Testis (tissue), 5 donors: ENCODE measurements at places on chromosomes 11 and 22. TPM values are rescaled to one million over a fixed set of nuclear protein-coding genes. Genes with fewer than 3 reads are reported as not detected.

TSKU gene
- total RNA-seq, result 30.2 TPM

ZNRD2 gene
- 67.7 TPM for total RNA-seq

DNA sequence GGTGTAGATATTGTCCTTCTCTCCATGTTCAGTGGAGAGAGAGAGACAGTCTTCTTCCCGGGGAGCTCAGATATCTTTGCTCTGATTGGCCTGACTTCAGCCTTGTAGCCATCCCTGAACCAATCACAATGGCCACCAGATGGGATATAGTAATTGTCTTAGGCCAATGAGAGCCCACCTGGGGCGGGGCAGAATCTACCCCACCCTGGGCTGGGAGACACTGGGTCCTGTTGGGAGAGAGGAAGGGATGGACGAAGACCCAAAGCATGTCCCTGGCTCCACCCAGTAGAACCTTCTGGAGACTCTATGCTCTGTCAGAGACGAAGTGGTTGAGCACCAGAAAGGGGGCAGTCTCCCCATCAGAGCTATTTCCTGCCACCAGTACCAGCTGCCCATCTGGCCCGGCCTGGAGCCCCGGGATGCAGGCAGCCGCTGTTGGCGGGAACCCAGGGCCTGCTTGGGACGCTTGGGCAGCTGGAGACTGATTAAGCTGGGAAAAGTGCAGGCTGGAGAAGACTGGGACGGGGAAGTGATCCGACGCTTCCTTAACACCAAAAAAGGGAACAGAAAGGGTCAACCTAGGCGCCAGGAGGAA, 31.6 kb upstream of the CBX7 start:
- peaks cover 9% of the 10 kb centered on the region for H3K4me1 ChIP-seq
- no peaks in the 10 kb centered on the region for H3K27me3 ChIP-seq
- H3K4me3 ChIP-seq, result no peak overlapping the region
- DNase-seq, result peak; percentile 48

- peaks cover 13% of the 10 kb centered on the region for H3K4me1 ChIP-seq
- no peaks in the 10 kb centered on the region for H3K27me3 ChIP-seq
- H3K27ac ChIP-seq, result no peak overlapping the region
- no peaks in the 10 kb centered on the region for H3K36me3 ChIP-seq
Observed at GRCh38 chr11:119584193-119585042, 144.6 kb downstream of the NECTIN1 start.

GRCh38 chr11:61071208-61071681, 31.0 kb upstream of the CD5 start:
- H3K4me1 ChIP-seq, result peaks cover 32% of the 10 kb centered on the region
- DNase-seq, result no peak
- H3K36me3 ChIP-seq, result no peaks in the 10 kb centered on the region
- H3K27ac ChIP-seq, result peak overlapping the region; percentile 93

GRCh38 chr22:38305471-38306448, 11.5 kb downstream of the CSNK1E start:
- H3K4me3 ChIP-seq, result no peak overlapping the region
- DNase-seq, result no peak
- no peaks in the 10 kb centered on the region for H3K27me3 ChIP-seq
- peaks cover 32% of the 10 kb centered on the region for H3K4me1 ChIP-seq
- no peaks in the 10 kb centered on the region for H3K36me3 ChIP-seq
- H3K27ac ChIP-seq, result no peak overlapping the region

DNA sequence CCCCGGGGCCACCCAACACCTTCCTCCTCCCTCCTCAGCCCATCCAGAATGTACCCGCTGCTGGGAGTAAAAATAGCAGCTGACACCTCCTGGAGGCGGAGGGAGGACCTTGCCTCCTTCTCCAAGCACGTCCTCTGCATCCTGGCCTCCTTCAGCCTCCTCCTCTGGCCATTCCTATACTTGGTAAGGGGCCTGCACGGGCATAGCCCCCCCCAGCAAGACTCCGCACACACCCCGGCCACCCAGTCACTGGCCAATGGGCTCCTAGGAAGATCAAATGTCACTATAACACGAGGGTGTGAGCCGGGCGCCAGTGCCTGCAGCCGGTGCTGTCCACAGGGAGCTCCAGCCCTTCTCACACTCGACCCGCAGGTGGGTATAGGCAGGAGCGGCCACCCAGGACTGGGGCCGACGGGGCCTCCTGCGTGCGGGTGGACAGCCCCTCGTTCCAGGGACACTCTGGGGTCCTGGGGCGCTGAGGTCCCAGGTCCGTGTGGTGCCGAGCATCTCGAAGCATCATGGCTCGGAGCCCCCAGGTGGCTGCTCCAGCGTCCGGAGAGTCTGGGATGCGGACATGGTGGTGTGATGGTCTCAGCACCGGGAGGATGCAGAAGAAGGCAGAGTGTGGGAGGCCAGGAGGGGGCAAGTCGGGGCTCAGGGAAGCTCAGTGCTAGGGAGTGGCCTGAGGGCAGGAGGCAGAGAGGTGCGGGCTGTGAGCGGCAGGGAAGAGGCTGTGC, at the start of gene TNNT3:
TSS of gene TNNT3 (plus strand) at position 313 of the 737 bp plus-strand sequence. CDS start 3,172 bp downstream, outside the sequence.
- no peaks in the 10 kb centered on the region for H3K27me3 ChIP-seq
- no peak for DNase-seq
- H3K27ac ChIP-seq, result no peak within 1 kb of the TSS
- no peaks in the 10 kb centered on the region for H3K36me3 ChIP-seq
- no peak within 1 kb of the TSS for H3K4me3 ChIP-seq

DNA sequence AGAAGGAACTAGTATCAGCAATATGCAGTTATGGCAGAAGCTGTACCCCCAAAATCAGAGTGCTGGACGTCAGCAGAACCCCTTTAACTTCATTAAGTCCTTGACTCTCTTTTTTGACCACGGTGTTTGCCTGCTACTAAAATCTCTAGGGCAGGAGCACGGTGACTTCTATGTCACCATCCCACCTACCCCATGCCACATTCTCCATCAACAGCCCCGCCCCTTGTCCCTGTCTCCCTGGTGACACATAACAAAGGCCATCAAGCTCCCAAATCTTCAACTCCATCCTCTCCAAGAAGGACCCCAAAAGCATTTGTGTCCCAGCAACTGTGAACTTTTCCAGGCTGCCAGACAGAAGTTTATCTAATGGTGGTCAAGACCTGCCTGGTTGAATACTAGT, 894 bp downstream of the ADA2 start:
- no peaks in the 10 kb centered on the region for H3K36me3 ChIP-seq
- no peak for DNase-seq
- H3K27me3 ChIP-seq, result no peaks in the 10 kb centered on the region

GRCh38 chr11:77457340-77457739, 16.6 kb downstream of the PAK1 start:
- no peaks in the 10 kb centered on the region for H3K36me3 ChIP-seq
- no peaks in the 10 kb centered on the region for H3K4me1 ChIP-seq
- H3K27ac ChIP-seq, result no peak overlapping the region
- H3K4me3 ChIP-seq, result no peak overlapping the region

GRCh38 chr11:125943661-125944349, 2.0 kb upstream of the VSIG10L2 start:
- H3K27me3 ChIP-seq, result no peaks in the 10 kb centered on the region
- H3K36me3 ChIP-seq, result no peaks in the 10 kb centered on the region
- no peak overlapping the region for H3K27ac ChIP-seq
- no peak for DNase-seq
- H3K4me3 ChIP-seq, result no peak overlapping the region
- H3K4me1 ChIP-seq, result no peaks in the 10 kb centered on the region

- no peak overlapping the region for H3K27ac ChIP-seq
- H3K27me3 ChIP-seq, result no peaks in the 10 kb centered on the region
- H3K36me3 ChIP-seq, result no peaks in the 10 kb centered on the region
- H3K4me3 ChIP-seq, result no peak overlapping the region
- DNase-seq, result no peak
- H3K4me1 ChIP-seq, result peaks cover 6% of the 10 kb centered on the region
Observed at GRCh38 chr11:47348859-47349258, 3.6 kb downstream of the MYBPC3 start.

GRCh38 chr11:45365961-45366618, 79.9 kb upstream of the SYT13 start:
- no peak overlapping the region for H3K27ac ChIP-seq
- H3K4me1 ChIP-seq, result peaks cover 3% of the 10 kb centered on the region
- H3K36me3 ChIP-seq, result no peaks in the 10 kb centered on the region
- no peaks in the 10 kb centered on the region for H3K27me3 ChIP-seq
- no peak overlapping the region for H3K4me3 ChIP-seq

GRCh38 chr11:45209891-45210699, 63.7 kb downstream of the PRDM11 start:
- no peak overlapping the region for H3K4me3 ChIP-seq
- peak overlapping the region; percentile 86 for H3K27ac ChIP-seq
- DNase-seq, result peak; percentile 97
- H3K27me3 ChIP-seq, result no peaks in the 10 kb centered on the region

DNA sequence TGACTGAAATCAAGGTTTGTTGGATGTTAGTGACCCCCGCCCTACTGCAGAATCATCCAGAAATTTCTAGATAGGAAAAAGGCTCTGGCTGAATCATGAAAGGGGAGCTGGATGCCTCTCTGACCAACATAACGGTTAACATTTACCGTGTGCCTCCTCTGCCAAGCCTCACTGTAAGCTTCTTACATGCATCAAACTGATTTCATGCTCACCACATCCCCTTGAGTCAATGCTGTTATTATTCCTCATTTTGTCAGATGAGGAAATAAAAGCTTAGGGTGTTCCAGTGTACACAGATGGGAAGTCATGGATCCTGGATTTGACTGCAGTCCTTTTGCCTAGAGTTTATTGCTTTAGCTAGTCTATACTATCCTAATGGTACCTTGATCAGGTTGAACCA, 5.9 kb upstream of the HMOX1 start:
- DNase-seq, result no peak
- H3K4me1 ChIP-seq, result peaks cover 45% of the 10 kb centered on the region
- H3K27me3 ChIP-seq, result no peaks in the 10 kb centered on the region
- H3K36me3 ChIP-seq, result no peaks in the 10 kb centered on the region
- H3K27ac ChIP-seq, result no peak overlapping the region

DNA sequence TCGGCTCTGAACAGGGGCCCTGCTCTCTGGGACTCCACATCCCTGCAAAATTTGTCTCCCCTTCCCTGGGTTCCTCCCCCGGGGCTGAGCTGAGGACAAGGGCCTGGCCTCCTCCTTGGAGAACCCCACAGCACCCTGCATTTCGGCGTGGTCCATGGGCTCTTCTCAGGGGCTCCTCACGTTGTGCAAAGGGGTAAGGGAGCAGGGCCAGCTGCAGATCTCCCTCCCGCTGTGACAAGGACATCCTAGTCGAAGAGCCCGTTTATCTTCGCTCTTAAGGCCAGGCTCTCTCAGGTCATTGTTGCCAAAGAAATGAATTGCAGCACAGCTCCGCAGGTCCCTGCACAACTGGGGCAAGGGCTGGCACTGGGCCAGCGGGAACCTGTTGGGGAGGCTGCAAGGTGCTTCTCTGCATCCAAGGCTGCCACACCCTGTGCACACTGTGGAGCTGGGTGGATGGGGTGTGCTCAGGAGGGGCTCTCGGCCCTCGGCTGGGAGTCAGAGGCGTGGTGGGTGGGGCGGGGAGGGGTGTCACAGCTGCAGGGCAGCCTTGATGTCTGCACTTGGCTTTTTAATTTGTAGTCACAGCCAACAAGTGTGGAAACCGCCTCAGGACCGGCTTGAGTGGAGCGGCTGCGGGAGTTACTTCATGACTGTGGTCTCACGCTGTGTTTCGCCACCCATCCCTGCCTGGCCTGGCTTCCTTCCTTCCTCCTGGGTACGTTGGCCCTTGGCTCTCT, 26.6 kb upstream of the SEPTIN5 start:
- H3K27ac ChIP-seq, result no peak overlapping the region
- no peak for DNase-seq
- H3K27me3 ChIP-seq, result no peaks in the 10 kb centered on the region
- no peak overlapping the region for H3K4me3 ChIP-seq
- peaks cover 2% of the 10 kb centered on the region for H3K4me1 ChIP-seq
- H3K36me3 ChIP-seq, result no peaks in the 10 kb centered on the region

DNA sequence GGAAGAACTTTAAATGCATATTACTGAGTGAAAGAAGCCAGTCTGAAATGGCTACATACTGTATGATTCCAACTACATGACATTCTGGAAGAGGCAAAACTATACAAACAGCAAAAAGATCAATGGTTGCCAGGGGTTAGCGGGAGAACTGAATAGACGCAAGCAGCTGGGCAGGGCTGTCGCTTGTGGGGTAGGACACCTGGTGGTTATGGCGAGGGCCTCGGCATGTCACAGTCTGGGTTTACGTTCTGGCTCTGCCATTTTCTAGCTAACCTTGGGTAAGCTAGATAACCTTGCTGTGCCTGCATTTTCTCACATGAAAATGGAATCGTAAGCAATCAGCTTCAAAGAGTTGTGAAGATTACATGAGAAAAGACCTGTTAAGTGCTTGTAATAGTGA, 55.2 kb upstream of the SYT13 start:
- H3K36me3 ChIP-seq, result no peaks in the 10 kb centered on the region
- H3K27ac ChIP-seq, result no peak overlapping the region
- no peak overlapping the region for H3K4me3 ChIP-seq
- no peaks in the 10 kb centered on the region for H3K4me1 ChIP-seq

- H3K27ac ChIP-seq, result no peak overlapping the region
- DNase-seq, result no peak
- no peaks in the 10 kb centered on the region for H3K27me3 ChIP-seq
- no peaks in the 10 kb centered on the region for H3K36me3 ChIP-seq
Observed at GRCh38 chr11:14378171-14378570, 19.2 kb upstream of the RRAS2 start.

- H3K4me1 ChIP-seq, result no peaks in the 10 kb centered on the region
- no peak for DNase-seq
- no peaks in the 10 kb centered on the region for H3K36me3 ChIP-seq
- no peak overlapping the region for H3K27ac ChIP-seq
- no peak overlapping the region for H3K4me3 ChIP-seq
Observed at GRCh38 chr11:75518771-75519653, 6.7 kb downstream of the GDPD5 start.

DNA sequence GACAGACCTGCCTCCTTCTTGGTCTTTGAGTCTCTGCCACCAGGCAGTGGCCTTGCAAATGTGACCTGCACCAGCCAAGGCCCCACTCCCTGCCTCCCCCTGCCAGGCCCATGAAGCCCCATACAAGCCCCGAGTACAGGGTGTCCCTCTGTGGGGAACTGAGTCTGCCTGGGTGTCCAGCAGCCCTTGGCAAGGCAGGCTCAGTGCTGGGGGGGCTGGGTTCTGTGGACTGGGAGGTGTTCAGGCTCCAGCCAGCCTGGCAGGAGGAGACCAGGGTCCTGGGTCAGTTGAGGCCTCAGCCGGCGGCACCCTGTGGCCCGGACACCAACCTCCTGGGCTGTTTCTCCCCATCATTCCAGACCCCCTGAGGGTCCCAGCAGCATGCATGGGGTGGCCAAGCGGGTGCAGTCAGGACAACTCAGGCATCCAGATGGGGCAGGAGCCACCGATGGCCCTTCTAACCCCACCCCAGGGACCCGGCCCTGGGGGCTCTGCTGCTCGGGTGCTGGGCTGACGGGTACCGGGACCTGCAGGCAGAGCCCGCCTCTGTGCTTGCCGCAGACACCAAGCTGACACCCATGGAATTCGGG, 5.7 kb downstream of the MUC5AC start:
- H3K36me3 ChIP-seq, result no peaks in the 10 kb centered on the region
- no peak overlapping the region for H3K27ac ChIP-seq
- no peaks in the 10 kb centered on the region for H3K4me1 ChIP-seq
- DNase-seq, result no peak
- no peaks in the 10 kb centered on the region for H3K27me3 ChIP-seq
- H3K4me3 ChIP-seq, result no peak overlapping the region

GRCh38 chr11:100861212-100861611, 174.1 kb downstream of the ARHGAP42 start:
- H3K27ac ChIP-seq, result no peak overlapping the region
- no peak overlapping the region for H3K4me3 ChIP-seq
- no peaks in the 10 kb centered on the region for H3K27me3 ChIP-seq
- no peaks in the 10 kb centered on the region for H3K4me1 ChIP-seq
- H3K36me3 ChIP-seq, result no peaks in the 10 kb centered on the region
